ENCODE measurements at places on chromosomes 13 and 19.
A peak's percentile ranks its signal among the peaks of the same experiment; 100 is the strongest.

- DNase-seq: no peak
Measured at GRCh38 chr13:99296398-99296797, 10.8 kb downstream of the GPR183 start.

DNA sequence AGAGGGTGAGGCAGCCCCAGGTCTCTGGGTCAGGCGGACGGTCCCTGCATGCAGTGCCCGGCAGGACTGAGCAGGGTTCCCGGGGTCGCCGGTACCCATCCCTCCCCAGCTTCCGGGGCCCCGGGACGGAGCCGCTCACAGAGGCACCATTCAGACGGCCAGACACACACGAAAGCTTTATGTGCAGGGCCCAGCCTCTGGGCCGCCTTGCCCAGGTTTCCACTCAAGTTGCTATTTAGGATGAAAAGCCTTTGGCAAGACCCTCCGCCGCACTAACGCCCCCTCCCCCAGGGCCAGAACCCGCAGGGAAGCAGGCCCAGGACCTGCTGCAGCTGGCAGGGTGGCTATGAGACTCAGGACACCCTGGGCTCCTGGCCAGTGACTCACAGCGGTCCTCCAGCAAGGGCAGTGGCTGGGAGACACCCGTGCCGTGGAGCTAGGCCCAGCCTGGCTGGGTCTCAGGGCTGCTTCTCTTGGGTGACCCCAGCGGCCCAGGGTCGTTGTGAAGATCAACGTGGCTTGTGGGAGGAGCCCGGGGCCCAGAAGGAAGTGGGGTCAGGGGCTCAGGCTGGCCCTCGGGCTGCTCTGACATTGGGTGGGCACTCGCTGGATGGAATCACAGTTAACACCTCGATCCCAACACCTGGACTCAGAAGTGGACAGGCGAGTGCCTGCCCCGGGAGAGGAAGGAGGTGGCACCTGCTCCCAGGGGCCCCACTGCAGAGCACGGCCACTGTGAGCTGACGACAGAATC lies 4.8 kb downstream of the C19orf25 start:
- no peak for DNase-seq

GRCh38 chr13:53560556-53560955 lies 531.9 kb downstream of the OLFM4 start:
- DNase-seq: no peak

DNA sequence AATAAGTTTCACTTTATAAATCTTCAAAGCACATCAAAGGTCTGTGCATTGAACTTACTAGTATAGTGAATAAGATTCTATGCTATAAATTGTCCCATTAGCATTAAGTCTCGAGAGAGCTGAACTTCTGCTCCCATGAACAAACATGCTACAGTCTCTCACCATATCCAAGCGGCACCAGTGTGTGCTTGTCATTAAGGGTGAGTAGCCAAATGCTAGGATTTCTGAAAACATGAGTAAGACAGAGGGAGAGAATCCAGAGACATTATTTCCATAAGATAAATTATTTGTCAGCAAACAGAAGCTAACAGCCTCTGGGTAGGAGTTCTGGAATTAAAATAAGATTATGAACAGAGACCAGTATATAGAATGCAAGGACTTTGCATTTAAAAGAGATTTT lies 2882.5 kb downstream of the PCDH9 start:
- no peak for DNase-seq

DNA sequence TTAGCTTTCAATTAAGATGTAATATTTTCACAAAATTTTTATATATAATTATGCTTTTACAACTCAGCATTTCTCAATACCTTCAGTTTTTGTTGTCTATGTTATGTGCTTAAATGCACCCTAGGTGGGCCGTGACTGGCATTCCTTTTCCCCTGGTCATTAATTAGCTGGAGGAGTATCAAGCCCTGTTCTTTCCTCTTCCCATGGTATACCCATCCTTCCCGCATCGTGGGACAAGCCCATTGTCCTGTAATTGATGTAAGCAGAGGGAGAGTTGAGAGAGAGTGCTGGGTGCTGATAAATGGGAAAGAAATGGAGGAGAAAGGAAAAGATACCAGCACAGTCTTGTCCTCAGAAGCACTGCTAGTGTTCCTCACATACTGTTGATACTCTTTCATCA lies 591.7 kb downstream of the GPC6 start:
- no peak for DNase-seq

- no peak for DNase-seq
Measured at GRCh38 chr13:74190999-74191398, 56.8 kb upstream of the KLF12 start.

GRCh38 chr13:44249431-44249836 lies 124.2 kb upstream of the SERP2 start:
- no peak for DNase-seq

DNA sequence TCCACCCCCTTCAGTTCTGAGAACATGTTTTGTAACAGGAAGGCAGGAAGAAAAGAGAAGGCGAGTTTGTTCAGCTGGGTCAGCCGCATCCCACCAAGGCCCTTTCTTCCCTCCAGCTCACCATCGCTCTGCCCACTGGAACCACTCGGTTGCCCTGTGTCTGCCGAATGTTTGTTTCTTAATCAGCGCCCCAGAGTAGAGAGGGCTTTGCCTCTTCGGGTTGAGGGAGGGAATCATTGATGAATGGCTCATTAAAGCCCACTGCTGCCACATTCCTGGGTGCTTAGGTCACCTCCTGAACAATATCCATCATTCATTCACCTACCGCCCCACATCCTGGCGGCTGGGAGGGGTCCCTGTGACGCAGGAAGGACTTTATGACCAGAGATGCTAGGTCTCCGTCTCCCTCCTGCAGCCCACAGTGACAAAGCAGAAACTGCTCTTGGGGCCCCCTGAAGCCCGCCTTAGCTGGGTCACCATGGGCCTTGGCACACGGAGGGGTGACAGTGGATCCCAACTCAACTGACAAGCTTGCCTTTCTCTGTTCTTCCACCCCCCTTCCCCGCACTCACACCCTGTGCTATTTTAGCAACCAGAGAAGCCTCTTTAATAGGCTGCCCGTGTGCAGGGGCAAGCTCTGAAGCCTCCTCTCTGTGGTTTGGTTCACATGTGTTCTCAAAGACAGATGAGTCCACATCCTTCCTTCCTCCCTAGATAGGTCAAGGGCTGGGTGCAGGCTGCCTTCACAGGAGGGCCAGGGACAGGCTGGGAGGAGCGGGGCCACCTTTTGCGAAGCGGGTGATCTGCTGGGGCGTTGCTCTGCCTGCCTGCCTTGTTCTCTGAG lies 46.2 kb downstream of the ACTN4 start:
- DNase-seq: no peak

DNA sequence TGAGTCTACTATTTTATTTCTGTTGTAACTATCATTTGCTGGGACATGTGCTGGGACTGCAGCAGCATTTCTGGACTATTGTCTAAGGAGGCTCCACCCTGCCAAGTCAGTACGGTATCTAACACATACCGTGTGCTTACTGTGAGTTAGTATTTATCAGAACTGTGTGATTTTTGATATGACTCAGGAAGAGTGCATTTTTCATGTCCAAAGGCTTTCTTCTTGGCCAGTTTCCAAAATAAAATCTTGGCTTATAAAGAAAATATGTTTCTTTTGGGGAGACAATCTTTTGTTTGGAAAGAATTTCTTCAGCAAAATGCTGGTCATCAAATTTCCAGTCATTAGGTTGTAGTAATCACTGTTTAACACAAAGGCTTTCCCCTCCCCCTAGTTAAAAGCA lies 11.6 kb downstream of the PARP4 start:
- no peak for DNase-seq

DNA sequence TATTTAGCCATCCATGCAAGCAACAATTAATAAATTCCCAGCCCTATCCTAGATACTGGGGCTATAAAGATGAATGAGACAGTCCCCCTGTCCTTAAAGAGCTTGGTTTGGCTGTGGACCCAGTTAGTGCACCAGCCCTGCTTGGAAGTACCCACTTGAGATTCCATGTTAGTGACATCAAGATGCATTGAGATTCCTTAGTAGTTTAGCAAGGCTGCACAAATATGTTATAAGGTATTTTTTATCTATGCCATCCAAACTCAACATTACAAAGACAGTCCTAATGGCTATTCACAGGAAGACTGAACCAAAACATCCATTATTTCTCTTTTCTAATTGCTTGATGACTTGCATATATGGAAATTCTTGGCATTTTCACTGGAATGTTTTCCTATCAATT lies 48.8 kb upstream of the RAP2A start:
- DNase-seq: no peak

DNA sequence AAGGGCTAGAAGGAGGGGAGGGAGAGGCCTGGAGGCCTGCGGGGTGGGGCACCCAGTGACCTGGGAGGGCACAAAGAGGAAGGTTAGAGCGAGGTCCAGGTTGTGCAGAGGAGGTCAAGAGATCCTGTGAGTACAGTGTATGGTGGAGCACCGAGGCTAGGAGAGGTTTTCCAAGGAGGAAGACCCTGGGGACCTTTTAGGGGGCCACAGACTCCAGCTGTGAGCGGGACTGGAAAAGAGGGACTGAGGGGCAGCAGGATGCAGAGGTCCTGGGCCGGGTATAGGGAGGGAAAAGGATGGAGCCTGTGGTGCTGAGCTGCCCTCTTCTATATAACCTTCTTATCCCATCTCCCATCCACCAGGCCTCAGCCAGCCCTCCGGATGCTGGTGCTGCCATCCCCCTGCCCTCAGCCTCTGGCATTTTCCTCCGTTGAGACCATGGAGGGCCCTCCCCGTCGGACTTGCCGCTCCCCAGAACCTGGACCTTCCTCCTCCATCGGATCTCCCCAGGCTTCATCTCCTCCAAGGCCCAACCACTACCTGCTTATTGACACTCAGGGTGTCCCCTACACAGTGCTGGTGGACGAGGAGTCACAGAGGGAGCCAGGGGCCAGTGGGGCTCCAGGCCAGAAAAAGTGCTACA lies 863 bp downstream of the ZNF581 start:
- DNase-seq: no peak

DNA sequence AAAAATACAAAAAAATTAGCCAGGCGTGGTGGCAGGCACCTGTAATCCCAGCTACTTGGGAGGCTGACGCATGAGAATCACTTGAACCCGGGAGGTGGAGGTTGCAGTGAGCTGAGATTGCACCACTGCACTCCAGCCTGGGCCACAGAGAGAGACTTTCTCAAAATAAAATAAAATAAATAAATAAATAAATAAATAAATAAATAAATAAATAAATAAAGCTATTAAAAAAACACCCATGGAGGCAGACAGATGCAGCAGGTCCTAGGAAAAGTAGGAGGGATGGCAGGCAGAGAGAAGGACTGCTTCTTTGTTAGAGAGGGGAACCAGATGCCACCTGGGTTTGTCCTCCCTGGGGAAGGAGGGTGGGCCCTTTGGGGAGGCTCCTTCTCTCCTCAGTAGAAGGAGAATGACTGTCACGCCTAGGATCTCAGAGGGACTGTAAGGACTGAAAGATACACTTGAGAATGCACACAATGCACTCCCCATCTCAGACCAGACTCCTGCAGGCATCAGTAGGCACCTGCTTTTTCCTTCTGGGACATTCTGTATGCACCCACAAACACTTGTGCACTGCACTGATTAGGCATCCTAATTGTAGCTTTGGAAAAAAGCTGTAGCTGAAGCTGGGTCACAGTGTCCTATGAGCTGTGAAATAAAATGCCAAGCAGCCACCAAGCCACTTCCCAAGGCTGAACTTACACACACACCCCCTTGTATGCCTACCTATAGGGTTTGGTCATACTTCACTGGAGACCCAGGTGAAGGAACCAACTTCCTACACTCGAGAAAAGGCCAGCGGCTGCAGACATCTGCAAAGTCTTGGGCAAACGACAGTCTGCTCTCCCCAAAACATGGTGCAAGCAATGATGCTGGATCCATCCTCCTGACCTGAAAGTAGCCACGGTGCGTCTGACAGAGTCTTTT lies 18.9 kb upstream of the SLC35E1 start:
- no peak for DNase-seq

DNA sequence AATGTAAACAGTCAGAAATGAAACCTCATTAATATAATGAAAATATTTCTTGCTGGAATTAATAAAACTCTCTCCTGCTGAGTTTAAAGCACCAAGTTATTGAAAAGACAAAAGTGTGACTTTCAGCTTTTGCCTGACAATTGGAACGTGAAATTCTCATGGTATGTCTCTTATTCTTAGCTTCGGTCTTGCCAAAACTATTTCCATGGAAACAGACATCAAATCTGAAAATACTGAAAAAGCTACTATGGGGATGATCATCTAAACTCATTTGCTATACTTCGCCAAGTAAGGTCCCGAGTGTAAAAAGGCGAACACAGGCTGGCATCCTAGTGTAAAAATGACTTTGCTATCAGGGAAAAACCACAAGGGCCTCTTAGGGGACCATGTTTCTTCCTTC lies 22.8 kb downstream of the HTR2A start:
- no peak for DNase-seq

GRCh38 chr13:50082426-50083281 lies 67.4 kb downstream of the KCNRG start:
- DNase-seq: peak; percentile 57

DNA sequence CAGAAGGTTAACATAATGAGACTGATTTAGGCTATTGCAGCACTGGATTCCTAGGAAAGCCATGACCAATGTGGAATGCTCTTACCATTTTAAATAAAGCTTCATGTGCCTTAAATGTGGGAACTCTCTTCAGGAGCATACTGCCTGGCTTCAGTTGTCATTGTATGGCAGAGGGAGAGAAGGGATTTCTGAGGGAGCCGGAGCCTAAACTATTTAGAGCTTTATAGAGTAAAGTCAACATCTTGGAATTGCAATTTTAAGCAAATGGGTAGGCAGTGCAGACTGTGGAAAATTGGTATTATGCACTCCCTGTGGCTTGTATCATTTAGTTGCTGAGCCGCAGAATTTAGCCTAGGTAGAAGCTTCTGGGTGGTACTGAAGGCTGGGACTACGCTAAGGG lies 2041.4 kb downstream of the PCDH9 start:
- DNase-seq: no peak

- no peak for DNase-seq
Measured at GRCh38 chr19:18046059-18046718, 38.2 kb downstream of the ARRDC2 start.

GRCh38 chr19:44636439-44637389 lies 7.0 kb upstream of the PVR start:
- DNase-seq: no peak

- no peak for DNase-seq
Measured at GRCh38 chr19:46944123-46944748, 75.4 kb upstream of the NPAS1 start.

DNA sequence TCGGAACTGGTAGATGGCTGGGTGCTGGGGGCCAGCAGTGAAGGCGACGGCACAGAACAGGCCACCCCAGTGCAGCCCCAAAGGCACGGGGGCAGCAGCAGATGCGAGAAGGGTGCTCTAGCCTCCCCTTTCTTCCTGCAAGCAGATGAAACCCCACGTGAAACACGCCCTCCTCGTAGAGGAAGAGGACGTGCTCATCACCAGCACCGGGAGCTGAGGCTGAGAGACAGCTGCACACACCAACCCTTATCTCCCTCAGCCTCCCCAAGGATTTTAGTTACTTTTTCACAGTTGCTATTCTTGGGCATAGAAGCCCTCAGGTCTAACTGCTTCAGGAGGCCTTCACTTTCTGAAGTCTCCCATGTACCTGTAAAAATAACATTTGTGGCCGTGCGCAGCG lies 11.9 kb downstream of the ZNF787 start:
- DNase-seq: no peak

- no peak for DNase-seq
Measured at GRCh38 chr19:21750586-21751128, 16.7 kb downstream of the ZNF100 start.

- DNase-seq: no peak
Measured at GRCh38 chr13:104816726-104817125, 1718.7 kb downstream of the EFNB2 start.

Data from NCI-H187 (cell line).